ENCODE measurements at places on chromosomes 7 and 10.
A peak's percentile ranks its signal among the peaks of the same experiment; 100 is the strongest.

GRCh38 chr10:132845780-132846595 lies 60.0 kb upstream of the NKX6-2 start:
- no peak for DNase-seq

- DNase-seq: peak; percentile 72
These were observed 12.5 kb downstream of the SFRP5 start for GRCh38 chr10:97759158-97759887.

- DNase-seq: no peak
These were observed 1.6 kb downstream of the BEND7 start for GRCh38 chr10:13526948-13527863.

DNA sequence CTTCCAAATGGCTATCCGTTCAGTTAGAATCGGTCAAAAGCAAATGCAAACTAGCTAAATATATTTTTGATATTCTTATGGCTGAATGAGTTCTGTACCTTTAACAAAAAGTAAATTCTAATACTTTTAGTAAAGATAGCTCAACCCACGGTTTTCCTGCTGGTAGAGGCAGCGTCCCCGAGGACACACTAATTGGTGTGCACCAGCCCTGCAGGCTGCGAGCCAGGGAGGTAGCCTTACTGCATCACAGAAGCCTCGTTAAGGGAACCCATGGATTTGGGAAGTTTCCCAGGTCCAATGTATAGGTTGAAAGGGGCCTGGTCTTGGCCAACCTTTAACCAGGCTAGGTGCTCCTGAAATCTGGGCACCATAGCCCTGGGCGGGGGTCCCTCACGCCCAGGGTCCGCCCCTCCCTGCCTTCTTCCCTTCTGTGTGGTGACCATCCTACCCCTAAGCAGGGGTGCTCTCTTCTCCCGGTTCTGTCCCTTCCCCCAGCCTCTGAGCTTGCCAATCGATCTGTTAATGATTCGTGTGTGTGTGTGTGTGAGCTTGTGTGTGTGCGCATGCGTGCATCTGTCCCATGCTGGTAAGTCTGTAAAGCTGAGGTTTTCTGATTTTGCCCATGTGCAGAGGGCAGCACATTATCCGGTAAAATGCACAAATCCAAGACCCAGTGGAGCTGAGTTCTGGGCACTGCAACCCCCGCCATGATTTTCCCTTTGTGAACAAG lies 191.7 kb downstream of the TCERG1L start:
- DNase-seq: no peak

GRCh38 chr10:1358860-1359625 lies 302.9 kb downstream of the WDR37 start:
- DNase-seq: no peak

DNA sequence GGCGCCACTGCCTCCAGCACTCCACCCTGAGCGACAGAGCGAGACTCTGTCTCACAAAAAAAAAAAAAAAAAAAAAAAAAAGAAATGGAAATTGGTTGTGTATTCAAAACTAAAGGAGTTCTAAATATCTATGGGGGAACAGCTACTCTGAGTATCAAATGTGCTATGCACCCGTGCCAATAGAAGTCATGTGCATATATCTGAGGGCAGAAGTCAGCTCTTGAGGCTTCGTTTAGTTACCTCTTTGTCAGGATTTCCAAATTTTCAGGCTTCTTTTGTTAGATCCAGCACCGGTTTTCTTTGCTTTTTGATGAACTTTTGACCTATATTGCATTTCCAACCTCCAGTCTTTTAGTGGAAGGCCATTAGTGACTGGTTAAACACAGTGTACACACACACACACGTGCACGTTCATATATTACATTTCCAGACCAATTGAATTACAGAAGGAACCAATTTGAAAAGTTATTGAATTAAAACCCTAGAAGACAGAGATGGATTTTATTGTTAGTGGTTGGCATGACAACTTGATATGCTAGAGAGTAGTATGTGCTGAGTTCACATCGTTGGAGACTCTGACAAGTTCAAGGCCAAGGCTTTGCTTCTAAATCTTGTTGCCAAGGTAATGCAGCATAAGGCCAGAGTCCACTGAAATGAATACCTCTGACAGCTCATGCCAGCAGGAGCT lies 33.1 kb upstream of the ADD3 start:
- DNase-seq: no peak

DNA sequence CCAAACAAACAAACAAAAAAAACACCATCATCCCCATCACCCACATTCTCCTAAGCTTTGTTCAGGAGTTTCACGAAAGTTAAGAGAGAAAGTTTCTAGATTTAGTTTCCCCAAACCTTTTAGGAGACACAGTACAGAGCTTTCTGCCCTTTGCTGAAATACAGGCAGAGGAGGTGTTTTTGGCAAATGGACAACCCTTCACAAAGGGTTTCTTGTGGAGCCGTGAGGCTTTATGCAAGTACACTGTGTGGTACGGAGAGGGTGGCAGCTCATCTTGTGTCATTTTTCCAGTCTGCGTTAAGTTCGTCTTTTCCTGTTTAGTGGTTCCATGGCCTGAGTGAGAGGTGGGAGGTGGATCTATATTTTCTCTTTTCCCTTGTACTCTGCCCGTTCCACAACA lies 215.5 kb upstream of the PRKCQ start:
- no peak for DNase-seq

GRCh38 chr7:36448781-36449379 lies 59.2 kb downstream of the ANLN start:
- no peak for DNase-seq

Data from nucleus accumbens (tissue), 56 donors.